Stimulated activated CD8-positive, alpha-beta memory T cell treated with anti-CD3 and anti-CD28 coated beads, Interleukin-7, amount 100 ng/mL, for 24 hours (primary cell): ENCODE measurements at places on chromosomes 3 and 15.

GRCh38 chr3:102796804-102797203, 362.0 kb downstream of the ZPLD1 start:
- DNase-seq, result no peak

DNA sequence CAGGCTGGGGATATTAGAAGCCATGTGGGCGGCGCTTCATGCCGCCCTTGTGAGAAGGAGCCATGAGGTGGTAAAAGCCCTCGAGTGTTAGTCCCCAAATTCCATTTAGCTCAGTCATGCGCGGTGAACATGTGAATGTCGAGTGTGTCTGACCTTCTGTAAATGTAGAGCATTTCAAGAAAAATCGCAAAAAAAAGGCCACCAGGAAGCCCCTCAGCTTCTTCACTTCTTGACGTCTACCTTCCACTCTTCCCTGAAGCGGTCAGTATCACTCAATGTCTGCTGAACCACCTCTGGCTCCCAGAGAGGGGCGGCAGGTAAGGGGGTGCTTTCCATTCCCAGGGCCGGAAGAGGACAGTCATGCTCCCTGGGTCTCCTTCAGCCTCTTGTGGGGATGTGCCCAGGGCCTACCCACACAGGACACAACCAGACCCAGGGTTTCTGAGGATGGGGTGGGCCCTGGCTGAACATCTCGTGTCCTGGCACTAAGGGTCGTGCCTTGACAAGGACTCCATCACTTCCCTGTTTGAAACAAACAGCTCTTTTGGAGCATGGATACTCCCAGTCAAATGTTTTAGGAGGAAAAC, 274.9 kb downstream of the FAM43A start:
- no peak for DNase-seq

- DNase-seq, result no peak
These were observed 116.7 kb downstream of the ADCY5 start for GRCh38 chr3:123332124-123332641.

- DNase-seq, result no peak
These were observed 17.7 kb downstream of the NTRK3 start for GRCh38 chr15:88238618-88239430.

DNA sequence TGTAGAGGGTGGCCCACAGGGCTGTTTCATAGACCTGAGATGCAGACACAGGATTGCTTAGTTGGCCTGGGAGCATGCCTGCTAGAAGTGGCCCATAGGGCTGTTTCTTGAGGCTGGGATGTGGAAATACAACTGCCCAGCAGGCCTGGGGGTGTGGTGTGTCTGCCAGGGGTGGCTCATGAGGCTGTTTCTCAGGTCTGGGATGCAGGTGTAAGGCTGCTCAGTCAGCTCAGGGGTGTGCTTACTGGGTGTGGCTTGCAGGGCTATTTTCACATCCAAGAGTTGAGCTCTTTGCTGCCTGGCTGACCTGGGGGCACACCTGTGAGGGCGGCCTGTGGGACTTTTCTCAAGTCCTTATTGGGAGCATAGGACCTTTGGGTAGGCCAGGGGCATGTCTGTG, 131.3 kb downstream of the DOCK3 start:
- DNase-seq, result no peak

- no peak for DNase-seq
These were observed 44.0 kb downstream of the CLSTN2 start for GRCh38 chr3:139978966-139979365.
